Activated CD8-positive, alpha-beta T cell treated with anti-CD3 and anti-CD28 coated beads for 36 hours (primary cell): ENCODE measurements at places on chromosomes 7 and 10. TPM values are rescaled to one million over a fixed set of nuclear protein-coding genes. Genes with fewer than 3 reads are reported as not detected.

The ANKRD61 gene
- total RNA-seq: 0.27 TPM

The HTR5A gene
- not detected for total RNA-seq

The NUB1 gene
- 42.5 TPM for total RNA-seq

The AKR1D1 gene
- not detected for total RNA-seq

The SPDYE2B gene
- not detected for total RNA-seq

The FAM25A gene
- total RNA-seq: not detected

The NACAD gene
- total RNA-seq: 0.50 TPM

The IL6 gene
- total RNA-seq: not detected

The NODAL gene
- total RNA-seq: not detected

The C10orf90 gene
- not detected for total RNA-seq

The CHCHD1 gene
- total RNA-seq: 33.0 TPM

The LRRC18 gene
- total RNA-seq: not detected

The KAZALD1 gene
- 0.90 TPM for total RNA-seq

The UBE2D1 gene
- total RNA-seq: 12.1 TPM

The FAM204A gene
- total RNA-seq: 64.1 TPM

The SFRP5 gene
- total RNA-seq: 0.60 TPM

The ZPBP gene
- total RNA-seq: not detected
